Sigmoid colon (tissue), 7 donors: ENCODE measurements at places on chromosomes 2 and 18. TPM values are rescaled to one million over a fixed set of nuclear protein-coding genes. Genes with fewer than 3 reads are reported as not detected.

GRCh38 chr2:206084870-206085741, 868 bp downstream of the INO80D start:
- DNase-seq = peak; percentile 70

GRCh38 chr2:120949027-120949956, 213.6 kb downstream of the GLI2 start:
- DNase-seq = no peak

GRCh38 chr2:26692279-26692896, at the start of gene KCNK3:
KCNK3 (plus strand) TSS chr2:26692722; CDS start chr2:26692876, 154 bp downstream.
- peak; percentile 89 for DNase-seq

- no peak for DNase-seq
Measured at GRCh38 chr18:8248576-8248975, 360.7 kb upstream of the RAB12 start.

MAP3K19 gene
- not detected for total RNA-seq

CD8B2 gene
- not detected for total RNA-seq

DNA sequence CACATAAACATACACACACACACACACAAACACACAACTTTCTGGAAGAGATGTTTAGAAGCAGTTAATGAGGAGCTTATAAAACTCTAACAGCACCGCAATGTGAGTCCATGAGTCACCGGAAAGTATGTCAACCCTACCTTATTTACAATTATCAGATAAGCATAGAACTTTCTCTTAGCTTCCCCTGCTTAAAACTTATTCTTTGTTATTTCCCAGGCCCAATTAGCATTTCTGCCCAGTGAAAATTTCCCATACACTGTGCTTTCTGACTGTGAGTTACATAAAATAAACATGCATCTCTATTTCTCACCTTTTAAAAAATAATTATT, 737.6 kb downstream of the LRP1B start:
- no peak for DNase-seq

DNA sequence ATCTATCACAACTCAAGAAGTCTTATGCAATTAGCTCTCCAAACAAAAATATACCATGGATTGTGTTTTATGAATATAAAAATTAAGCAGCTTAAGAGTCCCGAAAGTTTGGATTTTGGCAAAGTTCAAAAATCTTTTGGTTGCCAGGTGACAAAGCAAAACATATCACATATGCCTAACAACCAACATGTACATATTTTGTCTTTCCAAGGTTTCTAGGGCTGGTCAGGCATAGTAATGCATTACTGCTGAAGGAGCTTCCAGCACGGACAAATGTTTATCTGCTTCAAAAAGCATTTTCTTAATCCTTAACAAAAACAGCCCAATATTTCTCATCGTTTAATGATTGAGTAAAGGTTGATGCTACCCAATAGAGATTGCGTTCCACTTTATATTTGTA, 1327.1 kb upstream of the ZEB2 start:
- DNase-seq = no peak

GRCh38 chr2:176039375-176039774, 37.3 kb upstream of the LNPK start:
- no peak for DNase-seq

DNA sequence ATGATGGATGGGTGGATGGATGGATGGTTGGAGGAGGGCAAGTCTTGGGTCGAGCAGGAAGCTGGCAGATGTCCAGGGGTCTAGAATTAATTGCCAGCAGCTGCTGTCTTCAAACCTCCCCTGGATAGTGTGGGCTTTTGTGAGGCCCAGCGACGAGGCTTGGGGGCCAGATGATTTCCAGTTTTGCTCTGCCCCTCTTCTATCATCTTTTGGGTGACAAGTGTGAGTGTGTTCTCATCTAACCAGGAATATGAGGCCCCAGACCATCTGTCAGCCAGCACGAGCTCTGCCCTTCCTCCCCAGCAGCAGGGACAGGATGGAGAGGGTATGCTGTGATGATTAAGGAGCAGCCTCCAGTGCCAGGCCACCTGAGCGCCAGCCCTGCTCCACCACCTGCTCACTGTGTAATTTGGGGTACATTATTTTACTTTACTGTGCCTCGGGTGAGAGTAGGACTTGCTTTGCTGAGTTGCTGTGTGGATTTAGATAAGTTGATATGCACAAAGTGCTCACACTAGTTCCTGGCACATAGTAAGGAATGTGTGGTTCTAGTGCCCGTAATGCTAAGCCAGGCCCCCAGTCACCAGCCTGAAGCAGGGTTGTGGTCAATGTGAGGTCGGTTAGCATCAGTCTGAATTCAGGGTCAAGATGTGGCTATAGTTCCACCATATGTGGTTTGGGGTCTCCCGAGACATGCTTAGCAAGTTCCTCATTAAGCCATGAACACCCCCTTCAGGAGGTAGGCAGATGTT, 251.1 kb downstream of the CYP26B1 start:
- no peak for DNase-seq

- DNase-seq = no peak
Measured at GRCh38 chr2:106706283-106706682, 179.7 kb downstream of the ST6GAL2 start.

MAP3K2 gene
- total RNA-seq = 52.2 TPM

GRCh38 chr2:226726546-226726945, 73.1 kb downstream of the IRS1 start:
- no peak for DNase-seq

FOXI3 gene
- total RNA-seq = not detected

- DNase-seq = no peak
Measured at GRCh38 chr2:46489423-46490174, 10.2 kb downstream of the TMEM247 start.

CRACDL gene
- total RNA-seq = 0.55 TPM

- DNase-seq = no peak
Measured at GRCh38 chr2:7730449-7730848, 813.2 kb downstream of the RNF144A start.

DNA sequence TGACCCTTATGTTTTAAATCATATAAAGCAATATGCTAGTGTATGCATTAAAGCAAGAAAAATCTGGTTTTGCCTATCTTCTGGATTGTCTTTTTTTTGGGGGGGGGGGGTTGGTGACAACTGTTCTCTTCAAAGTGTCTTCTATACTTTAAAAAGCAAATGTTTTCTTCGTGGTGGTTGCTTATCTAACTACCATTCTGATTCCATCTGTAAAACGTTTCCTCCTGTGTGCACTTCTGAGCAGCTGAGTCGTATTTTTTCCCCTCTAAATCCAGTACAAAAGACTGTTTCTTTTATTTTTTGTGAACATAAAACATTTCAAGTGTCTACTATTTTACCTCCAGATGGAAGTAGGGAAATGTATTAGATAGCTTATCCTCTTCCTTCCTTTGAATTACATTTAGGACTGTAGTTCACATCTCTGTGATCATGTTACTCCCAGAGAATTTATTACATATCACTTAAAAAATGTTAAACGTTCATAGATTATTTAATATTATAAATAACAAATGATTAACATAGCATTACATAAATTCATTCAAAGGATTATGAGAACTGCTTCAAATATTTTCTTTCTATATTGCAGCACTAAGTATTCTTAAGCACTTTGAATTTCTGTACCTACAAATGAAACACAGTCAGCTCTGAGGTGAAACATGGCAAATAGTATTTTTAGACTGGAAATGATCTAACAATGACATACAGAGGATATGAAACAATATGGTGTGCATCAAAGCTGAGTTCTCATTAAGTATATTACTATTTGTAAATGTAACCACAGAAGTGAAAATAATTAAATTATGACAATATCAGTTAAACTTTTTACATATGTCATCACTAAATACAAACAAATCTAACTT, 56.4 kb downstream of the SCN3A start:
- no peak for DNase-seq

ZC3H8 gene
- 9.4 TPM for total RNA-seq

AKAIN1 gene
- total RNA-seq = not detected

GRCh38 chr18:32548688-32549087, 78.0 kb upstream of the GAREM1 start:
- DNase-seq = no peak

DNA sequence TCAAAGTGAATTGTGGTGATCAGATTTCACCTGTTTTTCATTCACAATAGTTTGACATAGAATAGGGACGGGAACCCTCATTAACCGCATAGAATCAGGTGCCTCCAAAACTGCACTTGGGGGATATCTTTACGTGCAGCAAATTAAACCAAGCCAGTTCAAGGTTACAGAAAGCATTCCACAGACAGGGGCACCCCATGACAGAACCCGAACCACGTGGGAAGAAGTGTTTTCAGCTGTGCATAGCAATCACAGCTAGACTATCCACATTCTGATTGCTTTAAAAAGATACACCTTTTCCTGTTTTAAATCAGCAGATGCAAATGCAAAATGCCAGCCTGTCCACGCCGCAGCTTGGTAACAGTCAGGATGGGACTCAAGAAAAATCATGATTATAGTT, 205.8 kb downstream of the ANAPC1 start:
- DNase-seq = no peak

DNA sequence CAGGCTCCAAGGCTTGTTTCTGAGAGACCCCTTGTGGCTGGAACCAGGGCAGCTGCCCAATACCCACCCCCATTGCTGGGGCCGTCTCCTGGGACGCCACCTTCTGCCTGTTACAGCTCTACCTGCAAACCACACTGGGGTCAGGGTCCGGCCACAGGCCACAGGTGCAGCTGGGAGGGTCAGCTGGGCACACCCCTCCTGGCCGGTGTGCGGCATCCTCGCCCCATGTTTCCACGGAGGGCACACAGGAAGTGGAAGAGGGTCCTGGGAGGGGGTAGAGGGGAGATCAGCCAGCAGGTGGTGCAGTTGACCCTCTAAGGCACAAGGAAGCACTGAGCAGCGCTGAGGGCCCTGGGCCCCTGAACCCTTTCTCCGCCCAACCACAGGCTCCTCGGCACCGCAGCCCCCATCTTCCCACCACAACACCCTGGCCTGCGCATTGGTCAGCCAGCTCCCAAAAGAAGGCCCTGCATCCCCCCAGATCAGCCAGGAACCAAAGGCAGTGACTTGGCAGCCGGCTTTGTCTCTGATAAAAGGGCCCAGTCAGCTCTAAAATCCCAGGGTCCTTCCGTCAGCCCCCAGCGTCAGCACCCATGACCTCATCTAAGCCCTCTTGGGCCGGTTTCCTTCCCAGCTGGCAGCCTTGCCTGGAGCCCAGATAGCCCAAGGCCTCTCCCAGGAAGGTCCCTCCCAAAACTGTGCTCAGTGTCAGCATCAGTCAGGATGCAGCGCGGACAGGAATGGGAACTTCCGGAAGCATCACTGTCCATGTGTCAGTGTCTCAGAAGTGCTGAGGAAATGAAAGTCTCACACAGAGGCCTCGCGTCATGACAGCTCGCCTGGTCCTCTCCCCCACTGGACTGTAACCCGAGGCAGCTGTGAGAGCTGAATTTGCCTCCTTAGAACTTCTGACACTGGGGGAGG, 1.7 kb downstream of the ERFE start:
- DNase-seq = no peak

- DNase-seq = no peak
Measured at GRCh38 chr2:168915441-168916330, 14.6 kb downstream of the G6PC2 start.

- no peak for DNase-seq
Measured at GRCh38 chr2:223668302-223668998, 66.3 kb upstream of the SCG2 start.

IL36B gene
- total RNA-seq = not detected

DNA sequence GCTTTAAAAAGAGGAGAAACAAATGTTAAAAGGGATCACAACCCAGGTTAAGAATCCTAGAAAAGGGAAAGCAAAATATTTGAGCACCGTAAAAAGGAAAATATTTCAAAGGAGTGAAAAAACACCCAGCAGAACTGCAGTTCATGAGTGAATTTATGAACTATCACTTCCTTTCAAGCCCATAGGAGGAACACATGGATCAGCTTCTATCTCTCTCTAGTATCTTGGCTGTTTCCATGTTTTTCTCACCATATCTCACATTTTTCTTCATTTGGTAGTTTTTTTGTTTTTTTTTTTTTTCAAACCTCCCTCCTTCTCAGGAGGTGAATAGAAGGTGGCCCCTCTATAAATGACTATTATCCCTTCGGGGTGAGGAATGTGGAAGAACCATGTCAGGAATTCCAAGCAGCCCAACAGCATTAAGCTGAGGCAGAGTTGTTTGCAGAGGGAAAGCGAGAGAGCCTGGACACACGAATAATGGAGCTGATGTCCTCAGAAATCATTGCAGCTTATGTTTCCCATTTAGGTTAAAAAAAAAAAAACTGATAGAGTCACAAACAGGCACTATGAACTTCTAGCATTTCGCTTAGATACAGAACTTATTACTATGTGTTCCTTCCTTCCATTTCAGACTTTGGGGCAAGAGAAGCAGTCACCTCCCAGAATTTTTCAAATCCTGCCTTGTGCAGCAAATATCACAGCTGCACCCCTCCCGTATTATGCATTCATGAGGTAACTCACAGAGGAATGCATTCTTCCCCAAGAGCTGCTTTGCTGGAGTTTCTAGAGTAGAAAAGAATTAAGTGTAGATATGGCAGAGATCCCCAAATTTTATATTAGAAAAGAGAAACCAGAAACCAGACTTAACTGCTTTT, 315.6 kb downstream of the IRS1 start:
- DNase-seq = no peak

DNA sequence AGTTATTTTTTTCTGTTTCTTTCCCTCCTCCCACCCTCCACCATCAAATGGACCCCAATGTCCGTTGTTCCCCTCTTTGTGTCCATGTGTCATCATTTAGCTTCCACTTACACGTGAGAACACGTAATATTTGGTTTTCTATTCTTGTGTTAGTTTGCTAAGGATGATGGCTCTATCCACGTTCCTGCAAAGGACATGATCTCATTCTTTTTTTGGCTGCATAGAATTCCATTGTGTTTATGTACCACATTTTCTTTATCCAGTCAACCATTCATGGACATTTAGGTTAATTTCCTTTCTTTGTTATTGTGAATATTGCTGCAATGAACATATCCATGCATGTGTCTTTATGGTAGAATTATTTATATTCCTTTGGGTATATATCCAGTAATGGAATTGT, 91.3 kb upstream of the TNP1 start:
- DNase-seq = no peak

GRCh38 chr2:15201009-15201408, 360.1 kb downstream of the NBAS start:
- DNase-seq = no peak

- no peak for DNase-seq
Measured at GRCh38 chr18:10089881-10090280, 176.1 kb downstream of the VAPA start.

- no peak for DNase-seq
Measured at GRCh38 chr2:220033546-220033945, 406.1 kb downstream of the SLC4A3 start.

DNA sequence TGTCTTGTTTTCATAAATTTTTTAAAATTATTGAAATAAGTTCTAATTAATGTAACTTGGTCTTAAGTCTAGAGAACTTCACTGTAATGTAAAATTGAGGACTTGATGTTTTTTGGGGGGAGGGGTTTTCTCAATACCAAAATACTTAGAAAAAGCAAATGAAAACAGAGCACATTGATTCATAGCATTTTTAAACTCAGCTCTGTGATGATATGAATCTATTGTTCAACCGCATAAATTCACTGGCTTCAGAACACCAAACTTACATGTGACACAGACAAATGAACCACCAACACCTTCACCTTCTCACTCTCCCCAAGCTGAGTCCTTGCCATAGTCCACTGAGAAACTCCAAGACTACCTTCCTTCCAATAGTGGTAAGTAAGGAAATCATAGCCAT, 108.2 kb downstream of the ZNF521 start:
- no peak for DNase-seq

- no peak for DNase-seq
Measured at GRCh38 chr2:174972924-174973323, 32.3 kb downstream of the CHN1 start.
